ENCODE measurements at places on chromosomes 7 and 10.

DNA sequence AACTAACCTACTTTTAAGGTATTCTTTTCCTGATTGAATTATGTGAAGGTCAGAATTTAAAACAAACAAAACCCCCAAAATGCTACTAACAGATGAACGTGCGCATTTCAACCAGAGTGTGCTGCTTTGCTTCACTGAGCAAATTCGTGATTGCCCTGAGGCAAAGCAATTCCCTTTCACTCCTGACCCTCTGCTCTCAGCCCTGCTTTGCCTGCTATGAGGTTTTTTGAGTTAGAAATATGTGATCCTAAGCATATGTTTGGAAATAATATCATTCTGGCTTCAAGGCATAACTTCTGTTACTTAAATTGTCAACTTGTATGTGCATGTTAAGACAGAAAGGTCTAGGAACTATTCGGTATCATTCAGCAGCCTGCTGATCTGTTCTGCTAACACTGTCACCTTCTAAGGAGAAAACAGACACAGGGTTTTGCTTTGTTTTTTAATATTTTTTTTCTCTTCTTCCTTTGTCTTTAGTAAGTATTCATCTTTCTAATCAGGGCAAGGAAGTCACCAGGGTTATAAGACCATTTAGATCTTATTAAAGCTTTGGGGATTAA lies 124.2 kb downstream of the GNAT3 start:
- DNase-seq = peak; percentile 17

DNA sequence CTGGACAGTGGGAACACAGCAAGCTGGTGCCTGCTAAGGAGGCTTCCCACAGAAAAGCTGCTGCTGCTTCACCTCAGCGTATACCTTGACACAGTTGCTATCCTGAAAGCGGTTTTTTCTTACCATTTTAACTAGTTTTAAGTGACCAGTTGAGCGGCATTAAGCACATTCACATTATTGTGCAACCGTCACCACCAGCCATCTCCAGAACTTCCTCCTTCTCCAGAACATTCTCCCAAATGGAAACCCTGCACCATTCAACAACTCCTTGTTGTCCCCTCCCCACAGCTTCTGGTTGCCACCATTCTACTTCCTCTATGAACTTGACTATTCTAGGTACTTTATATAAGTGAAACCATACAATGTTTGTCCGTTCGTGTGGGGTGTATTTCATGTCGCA lies 169.9 kb downstream of the SNX10 start:
- DNase-seq = no peak

- no peak for DNase-seq
Measured at GRCh38 chr7:7918736-7919448, 49.7 kb upstream of the GLCCI1 start.

- no peak for DNase-seq
Measured at GRCh38 chr7:34757570-34758110, 99.6 kb downstream of the NPSR1 start.

DNA sequence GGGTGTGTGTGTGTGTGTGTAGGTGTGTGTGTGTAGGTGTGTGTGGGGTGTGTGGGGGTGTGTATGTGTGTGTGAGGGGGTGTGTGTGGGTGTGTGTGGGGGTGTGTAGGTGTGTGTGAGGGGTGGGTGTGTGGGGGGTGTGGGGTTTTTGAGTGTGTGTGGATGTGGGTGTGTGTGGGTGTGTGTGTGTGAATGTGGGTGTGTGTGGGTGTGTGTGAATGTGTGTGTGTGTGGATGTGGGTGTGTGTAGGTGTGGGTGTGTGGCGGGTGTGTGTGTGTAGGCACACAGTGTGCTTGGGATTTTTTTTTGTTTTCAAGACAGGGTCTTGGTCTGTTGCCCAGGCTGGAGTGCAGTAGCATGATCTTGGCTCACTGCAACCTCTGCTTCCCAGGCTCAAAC lies 36.8 kb upstream of the TCF7L2 start:
- no peak for DNase-seq

- peak; percentile 28 for DNase-seq
Measured at GRCh38 chr7:107946881-107947280, 55.9 kb downstream of the DLD start.

DNA sequence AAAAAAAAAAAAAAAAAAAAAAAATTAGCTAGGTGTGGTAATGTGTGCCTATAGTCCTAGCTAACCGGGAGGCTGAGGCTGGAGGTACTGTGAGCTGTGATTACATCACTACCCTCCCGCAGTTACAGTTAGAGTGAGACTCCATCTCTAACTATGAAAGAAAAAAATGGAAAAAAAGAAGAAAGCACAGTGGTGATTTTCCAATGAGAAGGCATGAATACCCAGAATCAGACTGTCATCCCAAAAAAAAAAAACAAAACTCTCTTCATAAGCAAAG lies 269.9 kb upstream of the MKLN1 start:
- DNase-seq = no peak

- DNase-seq = no peak
Measured at GRCh38 chr7:77222819-77223218, 23.2 kb upstream of the FGL2 start.

DNA sequence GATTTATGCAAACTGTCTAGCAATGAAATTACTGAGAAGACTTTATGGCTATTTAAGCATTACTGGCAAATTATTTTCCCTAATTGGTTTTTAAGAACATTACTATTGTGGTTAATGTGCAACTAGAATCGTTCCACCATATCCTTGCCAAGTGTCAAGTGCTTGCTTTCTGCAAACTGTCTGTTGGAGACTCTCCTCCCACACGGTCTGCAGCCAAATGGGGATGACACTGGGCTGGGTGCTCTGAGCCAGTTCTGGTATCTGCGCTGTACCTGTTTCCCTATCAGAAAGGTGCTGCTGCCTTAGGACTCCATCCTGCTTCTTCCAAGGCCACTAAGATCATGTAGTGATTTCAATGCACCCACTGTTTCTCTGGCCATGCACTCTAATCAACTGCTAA lies 110.4 kb downstream of the RAMP3 start:
- DNase-seq = no peak

DNA sequence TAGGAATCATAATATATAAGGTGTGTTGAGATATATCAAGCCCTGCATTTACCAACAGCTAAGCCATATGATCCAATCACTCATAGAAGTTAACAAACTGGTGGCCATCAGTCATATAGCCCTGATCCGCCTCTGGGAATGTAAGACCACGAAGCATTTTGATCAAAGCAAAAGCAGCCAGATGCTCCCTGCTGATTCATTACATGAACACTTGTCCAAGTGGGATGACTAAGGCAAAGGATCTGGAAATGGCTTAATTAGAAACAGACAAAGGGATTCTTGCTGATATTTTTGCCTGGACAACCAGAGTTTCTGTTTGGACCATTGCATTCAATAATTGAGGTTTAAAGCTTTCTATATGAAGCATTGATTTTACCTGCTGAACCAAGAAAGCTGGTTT lies 535.5 kb downstream of the GPAM start:
- DNase-seq = peak; percentile 47

GRCh38 chr10:45425621-45426563 lies 51.9 kb downstream of the ALOX5 start:
- DNase-seq = peak; percentile 3

DNA sequence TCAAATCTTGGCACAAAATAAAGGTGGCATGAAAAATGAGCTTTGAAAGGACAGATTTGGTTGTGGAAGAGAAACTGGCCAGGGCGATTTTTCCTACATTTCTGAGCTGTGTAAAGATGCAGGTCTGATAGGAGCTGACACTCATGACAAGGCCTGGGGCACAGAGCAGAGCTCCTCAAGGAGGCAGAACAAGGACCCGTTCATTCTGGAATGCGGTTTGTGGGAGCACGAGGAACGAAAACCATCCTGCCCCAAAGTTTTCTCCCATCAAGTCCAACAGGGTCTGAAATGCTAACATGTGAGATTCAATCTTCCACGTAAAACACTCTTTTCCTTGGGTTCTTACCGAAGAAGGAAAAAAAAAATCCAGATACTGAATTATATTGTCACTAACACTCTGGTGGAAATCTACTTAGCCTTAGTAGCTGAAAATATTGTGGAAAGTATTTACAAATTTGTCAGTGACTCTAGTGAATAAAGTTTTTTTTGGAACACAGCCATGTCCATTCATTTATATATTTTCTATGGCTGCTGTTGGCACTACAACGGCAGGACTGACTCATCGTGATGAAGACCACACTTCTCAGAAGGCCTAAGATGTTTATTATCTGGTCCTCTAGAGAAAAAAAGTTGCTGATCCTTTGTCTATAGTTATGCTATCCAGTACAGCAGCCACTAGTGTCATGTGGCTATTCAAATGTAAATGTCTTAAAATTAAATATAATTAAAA lies 215.7 kb downstream of the BAMBI start:
- peak; percentile 86 for DNase-seq

DNA sequence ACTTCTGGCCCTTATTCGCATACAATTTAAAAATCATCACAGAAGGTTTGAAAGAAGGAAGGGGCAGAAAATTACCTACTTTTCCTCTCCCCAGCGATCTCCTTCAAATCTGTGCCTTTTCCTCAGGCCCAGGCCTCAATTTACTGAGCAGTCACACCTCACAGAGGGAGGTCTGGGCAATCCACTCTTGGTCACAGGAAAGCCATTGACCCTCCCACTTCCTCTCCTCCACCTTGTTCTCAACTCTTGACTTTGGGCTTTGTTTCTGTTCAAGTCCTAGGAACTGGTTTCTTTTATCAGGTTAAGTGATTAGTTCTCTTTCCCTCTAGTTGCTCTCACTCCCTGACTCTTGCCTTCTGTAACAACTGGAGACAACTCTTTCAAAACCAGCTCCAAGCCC lies 37.0 kb upstream of the ATRNL1 start:
- DNase-seq = no peak

DNA sequence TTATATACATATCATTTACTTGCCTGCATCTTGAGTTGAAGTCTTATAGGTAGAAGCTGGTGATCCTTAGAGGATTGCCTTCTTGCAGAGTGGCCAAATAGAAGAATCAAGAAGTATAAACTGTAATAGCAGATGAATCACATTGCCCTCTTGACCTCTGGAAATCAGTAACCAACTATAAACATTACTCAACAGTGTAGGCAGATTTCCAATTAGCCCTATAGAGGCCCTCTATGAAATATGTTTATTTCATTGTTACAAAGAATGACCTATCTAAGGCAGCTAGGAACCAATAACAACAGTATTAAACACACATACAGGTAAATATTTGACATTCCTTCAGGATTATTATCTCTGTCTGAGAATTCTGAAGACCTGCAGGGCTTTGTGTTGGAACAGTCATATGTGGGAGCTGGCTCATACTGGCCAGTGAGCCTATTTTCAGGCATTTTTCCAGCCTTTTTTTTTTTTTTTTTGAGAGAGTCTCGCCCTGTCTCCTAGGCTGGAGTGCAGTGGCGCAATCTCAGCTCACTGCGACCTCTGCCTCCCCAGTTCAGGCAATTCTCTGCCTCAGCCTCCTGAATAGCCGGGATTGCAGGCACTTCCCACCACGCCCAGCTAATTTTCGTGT lies 7.2 kb upstream of the SRI start:
- peak; percentile 68 for DNase-seq

DNA sequence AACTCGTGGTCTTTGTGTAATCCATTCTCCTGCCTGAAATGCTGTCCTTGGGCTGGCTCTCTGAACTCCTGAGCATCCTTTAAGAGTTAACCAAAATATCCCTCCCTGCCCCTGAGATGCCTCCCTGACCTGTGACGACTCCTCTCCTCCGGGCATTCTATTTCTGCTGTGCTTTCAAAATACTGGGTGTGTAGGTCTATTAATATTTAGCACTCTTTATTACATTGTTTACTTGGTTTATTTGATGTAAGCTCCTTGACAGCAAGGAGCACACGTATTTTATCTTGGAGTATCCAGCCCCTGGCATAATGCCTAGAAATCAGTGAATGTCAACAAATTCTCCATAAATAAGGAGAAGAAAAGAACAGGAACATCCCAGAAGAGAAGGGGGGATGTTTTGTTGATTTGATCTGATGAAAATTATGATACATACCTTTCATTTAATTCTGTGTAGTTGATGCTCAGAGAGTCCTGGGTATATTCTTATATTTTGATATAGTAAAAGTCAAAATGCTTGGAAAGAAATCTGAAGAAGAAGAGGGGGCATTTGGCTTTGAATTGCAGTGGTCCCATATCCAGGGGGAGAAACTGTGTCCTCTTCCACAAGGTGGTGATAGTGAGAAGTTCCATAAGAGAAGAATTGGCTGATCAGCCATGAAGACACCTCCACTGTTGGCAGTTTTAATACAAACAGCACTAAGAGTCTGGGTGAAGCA lies 107.7 kb upstream of the MPP7 start:
- DNase-seq = no peak

DNA sequence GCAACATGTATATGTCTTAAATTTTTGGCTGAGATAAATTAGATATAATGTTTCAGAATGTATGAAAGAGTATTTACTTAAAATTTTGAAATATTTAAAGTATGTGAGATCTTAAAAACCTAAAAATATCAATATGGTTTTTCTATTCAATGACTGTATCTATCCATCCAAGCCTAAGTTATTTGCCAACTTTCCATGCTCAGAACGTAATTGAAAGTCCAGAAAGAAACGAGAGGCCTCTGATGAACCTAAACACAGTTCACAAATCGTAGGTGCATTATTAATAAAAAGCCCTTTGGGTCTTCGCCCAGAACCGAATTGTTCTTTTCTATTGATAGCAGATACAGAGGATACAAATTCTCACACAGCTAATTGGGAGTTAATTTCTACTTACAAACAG lies 6.5 kb downstream of the SVIL start:
- no peak for DNase-seq

Measured in EH (cell line).